ENCODE measurements at places on chromosomes 5 and 9.

DNA sequence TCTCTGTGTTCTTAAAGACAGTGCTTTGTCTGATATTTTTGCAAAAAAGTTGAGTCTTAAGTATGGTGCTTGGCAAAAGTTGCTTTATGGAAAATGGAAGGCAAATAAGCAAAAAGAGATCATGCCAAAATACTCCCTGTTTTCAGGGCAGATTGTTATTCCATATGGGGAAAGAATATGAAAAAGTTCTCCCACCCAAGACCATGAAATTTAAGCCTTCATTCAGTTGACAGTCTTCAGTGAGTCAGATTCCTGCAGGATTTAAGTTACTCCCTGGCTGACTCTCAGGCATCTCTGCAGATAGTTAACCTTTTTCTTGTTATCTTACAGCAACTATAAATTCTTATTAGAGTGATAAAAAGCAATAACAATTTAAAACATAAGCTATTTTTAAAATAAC lies 601.6 kb downstream of the PDE4D start:
- no peak for DNase-seq

DNA sequence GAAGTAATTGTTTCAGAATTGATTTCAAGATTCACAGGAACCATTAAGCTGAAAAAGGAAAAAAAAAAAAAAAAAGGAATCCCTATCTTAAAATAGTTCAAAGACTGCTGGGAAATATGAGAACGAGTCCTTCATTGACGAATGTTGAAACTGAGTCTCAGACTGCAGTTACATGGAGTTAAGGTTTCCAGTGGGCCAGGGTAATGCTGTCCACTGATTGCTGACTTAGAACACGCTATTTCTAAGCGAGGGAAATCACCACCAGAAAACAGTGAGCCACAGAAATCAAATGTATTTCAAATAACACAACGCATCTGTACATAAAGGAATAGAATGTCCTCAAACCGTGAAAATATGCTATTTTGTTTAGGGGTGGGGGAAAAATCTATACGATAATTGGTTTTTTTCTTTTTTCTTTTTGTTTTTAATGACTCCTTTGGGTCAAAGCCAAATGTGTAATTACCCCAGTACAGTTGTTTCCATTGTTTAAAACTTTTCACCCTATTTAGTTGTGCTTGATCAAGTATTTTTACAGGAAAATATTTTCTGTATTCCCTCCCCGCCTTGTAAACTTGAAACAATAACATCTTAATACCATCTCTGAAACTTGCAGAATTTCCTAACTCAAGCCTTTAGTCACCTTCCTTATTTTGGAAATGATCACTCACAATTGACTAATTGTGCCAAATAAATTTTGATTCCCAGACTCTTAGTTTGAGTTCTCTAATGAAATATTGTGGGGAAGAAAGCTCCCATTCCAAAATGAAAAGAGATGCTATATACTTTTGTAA lies 208.3 kb downstream of the MCTP1 start:
- DNase-seq = no peak

DNA sequence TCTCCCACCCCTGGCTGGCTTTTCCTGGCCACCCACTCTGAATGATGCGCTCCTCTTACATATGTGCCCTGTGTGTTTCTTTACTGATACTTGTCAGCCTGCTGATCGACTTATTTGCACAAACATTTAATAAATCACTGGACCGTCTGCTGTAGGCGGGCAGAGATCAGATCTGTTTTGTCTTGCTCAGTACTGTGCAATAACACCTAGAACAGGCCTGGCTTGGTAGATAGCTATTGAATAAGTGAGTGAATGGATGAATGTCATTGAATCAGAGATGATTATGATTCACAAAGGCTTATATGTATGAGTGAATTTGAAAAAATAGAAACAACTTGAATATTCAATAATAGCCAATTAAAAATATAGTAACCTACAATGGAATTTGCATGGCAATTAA lies 165.1 kb downstream of the RGS3 start:
- no peak for DNase-seq

DNA sequence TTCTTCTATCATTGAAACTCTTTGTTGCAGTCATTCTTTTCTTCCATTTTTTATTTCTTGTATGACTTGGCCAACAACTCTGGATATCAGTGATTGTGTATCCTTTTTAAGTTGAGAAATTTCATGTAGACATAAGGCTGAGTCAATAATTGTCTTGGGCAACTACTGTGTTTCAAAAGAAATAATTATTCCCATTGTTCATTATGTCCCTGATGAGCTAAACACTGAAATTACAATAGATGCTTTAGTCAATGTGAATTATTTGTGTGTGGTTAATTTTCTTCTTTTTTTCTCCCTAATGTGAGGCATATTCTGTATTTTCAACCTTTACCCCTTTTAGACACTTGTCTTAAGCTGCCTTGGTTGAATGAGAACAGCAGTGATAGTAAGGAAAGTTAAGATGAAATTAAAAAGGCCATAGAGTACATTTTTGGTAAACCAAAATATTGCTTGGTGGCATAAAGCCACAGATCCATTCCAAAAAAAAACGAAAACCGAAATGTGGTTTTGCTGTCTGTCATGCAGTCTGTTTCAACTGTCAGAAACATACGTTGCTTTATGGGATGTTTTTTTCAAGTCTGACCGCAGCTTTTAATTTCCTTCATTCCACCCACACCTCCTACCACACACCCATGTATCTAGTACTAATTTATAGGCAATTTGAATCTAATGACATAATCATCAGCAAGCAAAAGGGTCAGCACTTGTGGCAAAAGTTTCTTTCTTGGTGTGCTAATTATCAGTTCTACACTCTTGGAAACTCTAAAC lies 21.1 kb downstream of the TLE4 start:
- DNase-seq = no peak

DNA sequence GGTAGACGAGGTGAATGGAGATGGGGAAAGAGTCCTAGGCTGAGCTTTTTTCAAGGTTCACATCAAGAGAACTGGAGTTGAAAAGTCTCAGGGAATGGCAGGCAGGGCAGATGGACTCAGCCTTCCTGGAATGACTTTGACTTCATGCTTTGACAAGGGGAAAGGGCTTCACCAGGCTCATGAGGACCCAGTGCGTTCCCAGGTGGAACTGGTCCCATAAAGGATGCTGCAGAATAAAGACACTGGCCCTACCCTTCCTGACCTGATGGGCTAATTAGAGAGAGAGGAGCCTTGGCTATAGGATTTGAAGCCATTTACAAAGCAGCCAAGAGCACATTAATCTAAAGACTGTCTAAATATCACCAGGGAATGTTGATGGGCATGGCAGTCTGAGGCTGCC lies 63.8 kb downstream of the IL31RA start:
- no peak for DNase-seq

DNA sequence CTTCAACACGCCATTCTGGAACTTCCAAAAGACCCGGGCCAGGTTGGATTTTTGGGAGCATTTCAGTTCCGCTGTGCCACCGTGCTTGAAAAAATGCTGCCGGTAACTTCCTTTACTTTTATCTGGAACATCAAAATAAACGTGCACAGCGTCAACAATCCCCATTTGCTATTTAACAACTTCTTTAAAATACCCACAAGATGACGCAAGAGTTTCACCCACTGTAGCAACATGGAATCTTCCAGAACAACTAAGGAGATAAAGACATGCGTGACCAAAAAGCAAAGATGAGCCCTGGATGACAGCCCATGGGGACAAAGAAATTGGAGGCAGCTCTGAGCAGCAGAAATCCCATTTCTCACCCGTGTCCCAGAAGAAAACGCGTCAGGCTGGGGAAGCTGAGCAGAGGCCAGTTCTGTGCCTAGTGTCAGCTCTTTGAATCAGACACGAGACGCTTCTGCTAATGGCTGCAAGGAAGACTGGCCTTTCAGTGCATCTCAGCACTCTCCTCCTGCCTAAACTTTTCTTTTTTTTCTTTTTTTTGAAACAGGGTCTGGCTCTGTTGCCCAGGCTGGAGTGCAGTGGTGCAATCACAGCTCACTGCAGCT lies 61.3 kb downstream of the SECISBP2 start:
- no peak for DNase-seq

DNA sequence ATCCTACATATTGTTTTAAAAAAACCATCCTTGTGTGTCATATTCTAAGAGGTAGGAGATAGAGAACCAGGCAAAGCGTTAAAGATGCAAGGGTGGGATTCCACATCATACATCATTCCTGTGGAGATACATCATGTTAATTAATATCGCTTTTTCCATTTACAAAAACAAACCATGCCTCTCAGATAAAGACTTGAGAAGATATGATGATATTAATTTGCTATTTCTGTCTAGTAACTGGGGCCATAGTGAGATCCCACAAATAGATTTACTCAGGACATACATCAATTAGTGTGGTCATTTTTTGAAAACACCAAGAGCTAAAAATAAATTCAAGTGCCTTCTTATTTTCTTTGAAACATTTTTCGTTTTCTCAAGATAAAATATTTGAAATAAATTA lies 165.4 kb upstream of the TARS1 start:
- no peak for DNase-seq

GRCh38 chr9:127050591-127051001 lies 71.8 kb downstream of the ANGPTL2 start:
- no peak for DNase-seq

GRCh38 chr9:121503444-121503843 lies 3.8 kb upstream of the GGTA1 start:
- DNase-seq = no peak

GRCh38 chr9:92963831-92964606 lies 16.7 kb downstream of the FGD3 start:
- DNase-seq = peak; percentile 84

- no peak for DNase-seq
These were observed 65.7 kb upstream of the TNFAIP8 start for GRCh38 chr5:119290161-119290569.

DNA sequence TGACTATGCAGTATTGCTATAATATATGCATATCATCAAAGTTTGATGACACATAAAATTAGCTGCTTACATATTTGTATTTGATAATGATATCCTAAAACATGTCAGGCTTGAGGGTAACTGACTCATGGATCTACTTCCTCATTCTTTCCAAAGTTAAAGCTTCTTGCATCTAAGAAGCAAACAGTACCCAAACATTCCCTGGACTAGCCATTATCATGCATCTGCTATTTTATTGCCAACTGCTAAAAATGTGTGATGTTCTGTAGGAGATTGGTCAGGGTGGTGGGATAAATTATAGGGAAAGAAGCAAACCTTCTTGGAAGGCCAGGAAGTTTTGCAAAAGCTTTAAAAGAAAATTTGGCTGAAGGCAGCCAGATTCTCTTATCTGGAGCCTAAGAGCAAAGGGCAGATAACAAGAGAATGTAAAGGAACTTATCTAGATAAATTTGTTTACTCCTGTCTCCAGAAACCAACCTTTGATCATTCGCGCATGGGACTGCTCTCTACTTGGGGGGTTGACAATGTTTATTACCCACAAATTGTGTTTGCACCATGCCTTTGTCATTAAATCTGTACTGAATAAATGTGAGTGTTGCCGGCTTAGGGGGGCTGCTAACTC lies 604.1 kb upstream of the TLE4 start:
- no peak for DNase-seq

DNA sequence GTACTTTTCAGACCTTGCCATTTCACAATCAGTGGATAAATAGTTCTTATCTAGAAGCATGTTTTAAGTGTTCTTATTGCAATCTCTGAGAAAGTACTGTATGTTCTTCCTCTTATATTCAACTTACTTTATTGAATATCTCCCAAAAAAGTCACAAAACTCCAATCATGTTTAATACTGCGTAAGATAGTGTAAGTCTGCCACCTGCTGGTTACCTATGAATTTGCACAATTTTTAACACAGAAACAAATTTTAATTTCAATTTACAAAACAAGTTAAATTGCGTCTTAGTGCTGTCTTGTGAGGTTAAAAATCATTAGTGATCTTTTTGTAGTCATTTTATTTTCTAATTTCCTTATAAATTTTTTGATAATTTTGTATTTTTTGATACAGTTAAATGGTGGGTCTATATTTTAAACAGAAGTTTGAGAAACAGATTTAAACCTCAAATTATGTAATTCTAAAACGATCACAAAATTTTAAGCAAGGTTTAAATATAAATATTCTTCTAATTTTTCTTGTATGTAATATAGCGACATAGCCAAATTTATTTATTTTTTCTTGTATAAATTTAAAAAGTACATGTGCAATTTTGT lies 115.8 kb downstream of the EMB start:
- no peak for DNase-seq

DNA sequence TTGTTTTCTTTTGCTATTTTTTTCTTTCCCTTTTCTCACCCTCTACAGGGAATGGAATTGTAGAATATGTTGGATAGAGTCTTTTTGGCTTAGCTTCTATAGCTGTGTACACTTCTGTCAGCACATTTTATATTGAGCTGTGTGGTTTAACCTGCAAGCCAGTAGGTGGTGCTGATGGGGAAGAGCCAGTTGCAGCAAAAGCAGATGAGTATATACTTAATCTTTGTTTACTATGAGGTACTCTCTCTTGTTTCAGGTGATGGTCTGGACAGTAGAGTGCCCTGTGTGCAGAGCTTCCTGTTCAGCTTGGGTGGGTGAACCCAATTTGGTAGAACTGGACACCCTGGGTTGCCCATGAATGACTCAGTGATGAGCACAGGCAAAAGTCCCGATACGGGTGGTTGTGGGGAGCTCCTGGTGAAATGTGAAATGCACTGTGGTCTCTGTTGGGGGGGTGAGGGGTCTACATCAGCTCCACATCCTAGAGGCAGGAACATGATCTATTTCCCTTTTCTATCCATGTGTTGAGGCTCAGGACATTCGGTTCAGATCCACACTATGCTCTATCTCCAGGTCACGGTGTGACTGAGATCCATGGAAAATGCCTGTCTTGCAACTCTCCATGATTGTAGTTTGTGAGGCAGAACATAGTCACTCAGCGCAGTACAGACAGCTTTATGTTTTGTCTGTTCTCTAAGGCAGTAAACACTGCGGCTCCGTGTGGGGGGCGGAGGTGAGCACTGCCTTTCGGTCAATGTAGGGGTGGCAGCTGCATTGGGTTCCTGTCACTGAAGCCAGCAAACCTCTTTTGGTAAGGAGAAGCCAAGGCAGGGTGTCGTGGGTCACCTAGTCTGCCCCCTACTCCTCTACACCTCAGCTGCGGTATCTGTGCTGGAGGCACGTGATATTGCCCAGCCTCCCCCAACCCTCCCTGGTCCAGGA lies 353.2 kb downstream of the PRR16 start:
- no peak for DNase-seq

DNA sequence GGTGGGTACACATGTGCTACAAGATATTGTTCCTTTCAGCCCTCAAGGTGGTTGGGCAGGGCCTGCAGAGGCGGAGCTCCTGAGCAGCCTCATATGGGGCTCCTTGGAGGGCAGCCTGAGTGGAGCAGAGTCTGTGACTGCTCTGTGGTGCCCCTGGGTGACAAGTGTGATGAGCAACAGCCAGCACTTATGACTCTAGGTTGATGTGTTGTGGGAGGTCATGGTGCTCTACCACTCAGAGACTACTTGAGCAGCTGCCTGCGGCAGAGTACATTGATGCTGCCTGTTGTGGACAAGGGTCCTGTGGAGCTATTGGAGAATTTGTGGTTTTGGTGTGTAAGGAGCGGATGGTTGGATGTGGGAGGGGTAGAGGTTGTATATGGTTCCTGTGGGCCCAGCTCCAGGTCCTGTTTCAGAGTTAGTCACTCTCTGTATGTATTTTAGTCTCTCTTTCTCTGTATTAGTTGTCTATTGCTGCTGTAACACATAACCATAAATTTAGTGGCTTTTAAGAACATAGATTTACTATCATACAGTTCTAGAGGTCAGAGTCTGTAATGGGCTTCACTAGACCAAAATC lies 141.3 kb downstream of the SREK1 start:
- DNase-seq = no peak

GRCh38 chr5:114101153-114101552 lies 260.7 kb upstream of the KCNN2 start:
- no peak for DNase-seq

All from activated CD4-positive, alpha-beta memory T cell treated with anti-CD3 and anti-CD28 coated beads, Interleukin-2, amount 10 ng/mL, durations not matched to agents 7 days and 5 days (primary cell).